ENCODE measurements at places on chromosomes 5 and 9.

DNA sequence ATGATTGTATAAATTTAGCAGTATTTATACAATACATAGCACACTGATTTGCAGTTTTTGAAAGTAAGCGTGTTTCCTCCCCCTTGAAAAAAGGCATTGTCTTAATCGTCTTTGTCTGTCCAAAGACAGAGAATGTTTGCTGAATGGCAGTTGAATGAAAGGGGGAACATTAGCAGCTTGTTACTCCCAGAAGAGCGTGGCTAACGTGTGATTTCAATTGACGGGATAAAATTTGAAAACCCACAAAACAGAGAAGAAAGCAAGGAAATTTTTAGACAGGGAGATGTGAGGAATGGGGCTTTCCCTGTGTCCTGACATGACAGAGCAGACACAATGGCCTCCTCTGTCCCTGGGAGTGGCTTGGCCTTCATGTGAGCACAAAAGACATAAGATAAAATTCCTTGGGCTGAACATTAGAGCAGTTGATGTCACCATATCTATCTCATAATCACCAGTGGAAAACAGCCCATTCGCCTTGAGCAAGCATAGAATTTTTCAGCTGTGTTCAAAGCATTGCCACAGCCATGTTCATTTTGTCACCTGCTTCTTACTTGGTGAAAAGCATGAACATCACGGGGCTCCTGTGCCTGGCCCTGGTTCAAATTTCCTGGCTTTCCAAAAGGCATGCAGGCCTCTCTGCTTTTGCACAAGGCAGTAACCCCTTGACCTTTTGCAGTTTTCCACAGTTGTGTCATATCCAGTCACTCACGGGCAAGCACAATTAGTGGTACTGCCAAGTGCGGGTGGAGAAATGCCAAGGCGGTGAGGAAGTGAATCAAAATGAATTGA lies 126.9 kb downstream of the TLE1 start:
- no peak for DNase-seq

- DNase-seq, result no peak
These were observed 317.2 kb downstream of the DEPDC1B start for GRCh38 chr5:60382716-60383115.

DNA sequence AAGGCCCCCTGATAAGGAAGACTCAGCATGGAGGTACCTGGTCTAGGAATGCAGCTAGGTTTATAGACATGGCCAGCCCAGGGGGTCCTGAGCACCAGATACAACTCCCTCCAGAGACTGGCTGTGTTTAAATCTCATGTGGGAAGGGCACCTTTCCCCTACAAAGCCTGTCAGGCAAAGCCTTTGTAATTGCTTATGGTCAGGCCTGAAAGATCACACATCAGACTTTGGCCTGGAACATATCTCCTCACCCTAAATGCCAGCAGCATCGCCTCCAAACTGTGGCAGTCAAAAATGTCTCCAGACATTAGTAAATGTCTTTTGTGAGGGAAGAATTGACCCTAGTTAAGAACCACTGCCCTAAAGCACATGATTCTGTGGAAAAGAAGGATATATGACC lies 51.6 kb upstream of the MACIR start:
- no peak for DNase-seq

- DNase-seq, result no peak
These were observed 245.7 kb downstream of the NSG2 start for GRCh38 chr5:174291162-174291561.

- DNase-seq, result no peak
These were observed 37.1 kb downstream of the NEUROG1 start for GRCh38 chr5:135498637-135498995.

- DNase-seq, result no peak
These were observed 4.9 kb downstream of the FRMD3 start for GRCh38 chr9:83533296-83533695.

Data from activated naive CD4-positive, alpha-beta T cell (primary cell).